ENCODE measurements at places on chromosomes 16 and 17.

- no peak for DNase-seq
Observed at GRCh38 chr17:57852092-57852954, 2.5 kb upstream of the MRPS23 start.

DNA sequence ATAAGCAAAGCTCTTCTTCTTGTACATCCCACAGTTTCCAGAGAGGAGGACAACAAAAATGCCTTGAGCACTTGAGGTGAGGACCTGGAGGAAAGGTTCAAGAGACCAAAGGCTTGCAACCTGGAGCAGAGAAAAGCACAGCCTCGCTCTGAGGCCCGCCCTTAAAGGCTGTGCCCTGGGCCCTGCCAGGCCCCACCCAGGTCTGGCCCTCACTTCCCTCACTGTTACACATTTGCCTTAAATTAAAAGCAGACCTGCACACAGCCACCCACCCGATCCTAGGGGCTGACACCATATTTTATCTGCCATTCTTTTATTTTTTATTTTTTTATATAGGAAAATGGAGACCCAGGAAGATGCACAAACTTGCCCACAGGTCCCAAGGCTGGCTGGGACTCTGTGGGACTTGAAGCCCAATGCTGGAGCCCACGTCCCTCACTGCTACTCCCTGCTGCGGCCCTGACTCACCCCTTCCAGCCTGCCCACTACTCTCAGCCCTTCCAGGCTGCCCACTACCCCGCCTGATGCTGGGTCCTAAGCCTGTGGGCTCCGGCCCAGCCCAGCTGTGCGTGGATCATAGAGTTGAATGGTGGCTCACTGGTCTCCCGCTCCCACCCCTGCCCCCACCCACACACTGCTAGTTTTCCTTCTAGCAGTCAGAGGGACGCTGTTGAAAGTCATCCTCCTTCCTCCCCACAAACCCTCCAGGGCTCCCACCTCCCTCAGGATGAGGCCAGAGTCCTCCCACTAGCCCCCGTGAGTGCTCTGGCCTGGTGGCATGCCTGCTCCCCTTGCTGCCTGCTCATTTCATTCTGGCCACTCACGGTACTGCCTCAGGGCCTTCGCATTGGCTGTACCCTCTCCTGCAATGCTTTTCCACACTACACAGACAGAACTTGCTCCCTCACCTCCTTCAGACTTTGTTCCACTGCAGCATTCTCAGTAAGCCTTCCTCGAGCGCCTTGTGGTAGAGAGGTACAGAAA is 77.6 kb upstream of the MED9 start:
- no peak for DNase-seq

DNA sequence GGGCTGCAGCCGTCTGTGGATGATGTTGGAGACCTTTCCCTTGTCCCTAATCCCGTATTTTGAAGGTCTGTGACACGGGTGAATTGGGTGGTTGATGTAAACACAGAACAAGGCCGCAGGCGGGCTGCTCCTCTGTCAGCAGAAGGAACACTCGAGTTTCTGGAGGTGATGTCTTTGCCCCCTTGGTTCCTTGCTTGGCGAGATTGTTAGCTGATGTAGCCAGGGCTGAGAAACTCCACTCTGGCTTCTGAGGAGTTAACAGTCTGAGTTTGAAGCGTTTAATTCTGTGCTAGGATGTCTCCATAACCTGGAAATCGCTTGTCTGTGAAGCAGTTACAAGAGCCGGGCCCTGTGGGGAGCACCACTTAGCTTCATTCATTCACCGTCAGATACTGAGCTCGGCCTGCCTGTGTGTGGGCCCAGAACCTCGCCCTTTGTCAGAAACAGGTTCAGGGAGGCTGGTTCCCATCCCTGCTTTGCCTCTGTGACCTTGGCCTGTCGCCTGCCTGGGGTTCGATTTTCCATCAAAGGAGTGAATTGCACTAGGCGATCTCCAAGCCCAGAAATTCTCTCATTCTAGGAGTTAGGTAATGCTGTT is 1.3 kb downstream of the MAPK8IP3 start:
- peak; percentile 36 for DNase-seq

- peak; percentile 16 for DNase-seq
Observed at GRCh38 chr16:68082629-68083238, 2.4 kb upstream of the NFATC3 start.

DNA sequence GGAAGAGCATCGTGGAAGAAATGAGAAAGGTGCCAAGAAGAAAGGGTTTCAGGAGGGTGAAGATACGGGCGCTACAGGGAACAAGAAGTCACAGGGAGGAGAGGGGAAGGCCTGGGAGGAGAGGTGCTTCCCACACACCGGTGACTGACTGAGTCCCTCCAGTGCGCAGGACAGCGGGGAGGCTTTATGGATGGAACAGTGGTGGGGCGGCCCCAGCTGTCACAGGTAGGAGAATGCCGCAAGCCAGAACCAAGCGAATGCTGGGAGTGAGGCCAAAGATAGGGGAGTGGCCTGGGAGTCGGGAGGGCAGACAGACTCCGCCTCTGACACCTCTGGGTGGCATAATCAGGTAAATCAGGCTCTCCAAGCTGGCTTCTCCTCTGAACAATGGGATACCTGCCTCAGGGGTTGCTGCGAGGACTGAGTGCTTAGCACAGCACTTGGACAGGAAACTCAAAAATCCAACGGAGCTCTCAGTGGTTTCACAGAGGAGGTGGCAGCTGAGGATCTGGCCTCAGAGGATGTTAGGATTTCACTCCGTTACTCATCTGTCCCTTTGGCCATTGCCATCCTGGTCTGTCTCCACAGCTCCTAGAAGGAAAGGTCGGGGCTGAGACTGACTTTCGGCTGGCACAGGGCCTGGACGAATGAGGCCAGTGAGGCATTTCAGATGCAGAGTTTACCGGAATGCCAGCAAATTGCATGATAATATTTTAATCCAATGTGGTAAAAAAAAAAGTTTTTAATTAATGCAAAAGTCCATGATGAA is 717 bp upstream of the CNP start:
- peak; percentile 69 for DNase-seq

DNA sequence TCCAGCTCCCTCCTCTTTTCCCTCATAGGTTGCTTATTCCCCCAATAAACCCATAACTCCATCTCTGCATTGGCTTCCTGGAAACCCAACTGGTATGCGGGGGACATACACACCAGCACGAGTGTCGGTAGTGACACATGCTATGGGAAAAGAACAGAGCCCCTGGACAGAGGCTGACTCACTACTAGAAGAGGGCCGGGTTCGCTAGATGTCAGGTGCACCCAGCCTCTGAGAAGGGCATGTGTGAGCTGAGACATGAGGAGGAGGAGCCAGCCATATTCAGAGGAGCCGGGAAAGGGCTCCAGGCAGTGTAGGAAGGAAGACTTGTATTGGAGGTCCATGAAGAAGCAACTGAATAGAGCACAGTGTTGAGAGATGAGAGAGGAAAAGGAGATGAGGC is 241.1 kb downstream of the SOX9 start:
- DNase-seq: no peak

GRCh38 chr16:73599870-73600269 is 551.9 kb upstream of the ZFHX3 start:
- DNase-seq: no peak

DNA sequence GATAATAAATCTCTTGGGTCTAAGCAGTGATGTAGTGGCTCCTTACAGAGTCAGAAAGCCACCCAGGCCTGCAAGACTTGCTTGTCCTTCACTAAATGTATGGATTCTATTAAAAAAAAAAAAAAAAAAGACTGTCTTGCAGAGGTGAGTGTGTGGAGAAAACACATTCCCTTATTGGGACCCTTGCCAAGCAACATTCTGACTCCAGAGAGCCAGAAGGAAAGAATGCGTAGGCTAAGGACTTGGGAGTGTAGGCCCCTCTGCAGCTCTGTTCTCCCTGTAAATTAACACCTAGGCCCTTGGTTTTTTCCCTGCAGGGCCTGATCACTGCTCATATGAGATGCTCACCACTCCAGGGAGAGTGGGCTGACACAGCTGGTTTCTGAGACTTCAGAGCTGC is 17.8 kb downstream of the SCPEP1 start:
- no peak for DNase-seq

DNA sequence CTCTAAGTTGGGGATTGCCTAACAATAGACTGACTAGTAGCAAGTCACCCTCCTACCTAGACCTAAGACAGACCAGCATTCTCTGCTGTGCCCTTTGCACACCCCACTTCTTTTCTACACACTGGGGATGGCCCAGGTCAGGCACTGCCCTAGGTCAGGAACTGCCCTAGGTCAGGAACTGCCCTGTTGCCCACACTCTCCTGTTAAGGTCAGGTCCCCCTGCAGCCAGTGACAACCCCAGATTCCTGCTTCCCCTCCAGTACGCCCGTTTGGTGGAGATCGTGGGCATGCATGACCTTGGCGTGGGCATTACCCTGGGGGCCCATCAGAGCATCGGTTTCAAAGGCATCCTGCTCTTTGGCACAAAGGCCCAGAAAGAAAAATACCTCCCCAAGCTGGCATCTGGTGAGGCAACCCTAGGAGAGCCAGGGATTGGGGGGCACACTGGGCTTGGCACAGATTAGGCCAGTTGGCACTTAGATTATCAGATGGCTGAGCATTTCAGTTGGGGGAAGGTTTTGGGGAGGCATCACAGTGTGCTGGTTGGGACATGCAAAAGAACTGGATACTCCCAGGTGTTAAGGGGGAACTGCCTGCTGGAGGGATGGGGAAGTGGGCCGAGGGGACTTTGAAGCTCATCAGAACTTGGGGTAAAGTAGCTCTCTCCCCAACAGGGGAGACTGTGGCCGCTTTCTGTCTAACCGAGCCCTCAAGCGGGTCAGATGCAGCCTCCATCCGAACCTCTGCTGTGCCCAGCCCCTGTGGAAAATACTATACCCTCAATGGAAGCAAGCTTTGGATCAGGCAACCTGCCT is 1.7 kb downstream of the ACADVL start:
- DNase-seq: no peak

DNA sequence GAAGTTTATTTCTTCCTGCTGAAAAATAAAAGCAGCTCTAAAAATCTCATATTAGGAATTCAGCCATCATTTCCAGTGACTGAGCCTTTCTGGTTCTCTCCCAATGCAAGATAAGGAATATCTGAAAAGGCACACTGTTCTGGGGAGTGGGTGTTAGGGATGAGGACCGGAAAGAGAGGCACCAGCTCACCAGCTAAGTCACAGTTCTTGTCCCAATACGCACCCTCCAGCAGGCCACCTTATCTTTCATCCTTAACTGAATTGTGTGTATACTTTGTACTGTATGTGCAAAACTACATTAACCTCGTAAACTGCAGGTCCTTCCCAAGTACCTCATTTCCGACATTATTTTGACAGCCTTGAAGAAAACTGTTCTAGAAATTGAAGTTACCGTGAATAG is 11.0 kb downstream of the AMFR start:
- no peak for DNase-seq

GRCh38 chr17:76188213-76189016 is 47.4 kb upstream of the FOXJ1 start:
- no peak for DNase-seq

GRCh38 chr17:40313668-40314583 is 4.9 kb downstream of the RARA start:
- DNase-seq: no peak

GRCh38 chr17:27518545-27519521 is 62.6 kb downstream of the KSR1 start:
- DNase-seq: no peak

- DNase-seq: no peak
Observed at GRCh38 chr17:16938496-16939207, 33.3 kb downstream of the TNFRSF13B start.

DNA sequence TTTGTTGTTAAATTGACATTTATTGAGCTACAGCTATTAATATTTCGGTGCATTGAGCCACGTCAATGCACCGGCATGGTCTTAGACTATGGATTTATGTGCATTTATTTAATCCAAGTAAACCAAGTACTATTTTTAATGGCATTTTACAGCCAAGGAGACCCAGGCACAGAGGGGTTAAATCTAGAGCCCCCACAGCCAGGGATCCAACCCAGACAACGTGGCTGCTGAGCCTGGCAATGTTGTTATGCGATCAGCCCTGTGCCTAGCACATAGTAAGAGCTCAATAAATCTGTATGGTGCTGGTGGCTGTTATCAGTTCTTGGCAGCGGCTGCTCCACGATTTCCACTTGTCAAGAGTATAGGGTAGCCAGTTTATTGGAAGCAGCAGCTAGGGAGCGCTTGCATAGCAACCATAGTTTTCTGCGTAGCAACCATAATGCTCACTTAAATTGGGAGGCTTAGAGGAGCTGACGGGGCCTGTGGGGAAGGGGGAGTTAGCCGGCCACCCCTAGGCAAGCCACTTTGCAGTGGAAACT is 541 bp upstream of the RBBP6 start:
- DNase-seq: no peak

DNA sequence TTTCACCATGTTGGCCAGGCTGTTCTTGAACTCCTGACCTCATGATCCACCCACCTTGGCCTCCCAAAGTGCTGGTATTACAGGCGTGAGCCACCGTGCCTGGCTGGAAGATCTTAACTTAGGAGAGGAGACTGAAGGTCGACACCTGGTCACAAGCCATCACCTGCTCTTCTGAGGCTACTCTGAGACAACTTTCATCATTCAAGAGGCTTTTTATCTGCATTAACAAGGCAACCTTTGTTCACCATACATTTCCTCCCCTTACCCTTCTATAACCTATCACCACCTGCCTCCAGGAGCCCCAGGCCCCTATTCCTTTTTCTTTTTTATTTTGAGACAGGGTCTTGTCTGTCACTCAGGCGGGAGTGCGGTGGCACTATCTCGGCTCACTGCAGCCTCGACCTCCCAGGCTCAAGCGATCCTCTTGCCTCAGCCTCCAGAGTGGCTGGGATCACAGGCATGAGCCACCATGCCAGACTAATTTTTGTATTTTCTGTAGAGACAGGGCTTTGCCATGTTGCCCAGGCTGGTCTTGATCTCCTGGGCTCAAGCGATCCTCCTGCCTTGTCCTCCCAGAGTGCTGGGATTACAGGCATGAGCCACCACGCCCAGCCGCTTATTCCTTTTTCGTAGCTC is 6.2 kb downstream of the LITAF start:
- no peak for DNase-seq

DNA sequence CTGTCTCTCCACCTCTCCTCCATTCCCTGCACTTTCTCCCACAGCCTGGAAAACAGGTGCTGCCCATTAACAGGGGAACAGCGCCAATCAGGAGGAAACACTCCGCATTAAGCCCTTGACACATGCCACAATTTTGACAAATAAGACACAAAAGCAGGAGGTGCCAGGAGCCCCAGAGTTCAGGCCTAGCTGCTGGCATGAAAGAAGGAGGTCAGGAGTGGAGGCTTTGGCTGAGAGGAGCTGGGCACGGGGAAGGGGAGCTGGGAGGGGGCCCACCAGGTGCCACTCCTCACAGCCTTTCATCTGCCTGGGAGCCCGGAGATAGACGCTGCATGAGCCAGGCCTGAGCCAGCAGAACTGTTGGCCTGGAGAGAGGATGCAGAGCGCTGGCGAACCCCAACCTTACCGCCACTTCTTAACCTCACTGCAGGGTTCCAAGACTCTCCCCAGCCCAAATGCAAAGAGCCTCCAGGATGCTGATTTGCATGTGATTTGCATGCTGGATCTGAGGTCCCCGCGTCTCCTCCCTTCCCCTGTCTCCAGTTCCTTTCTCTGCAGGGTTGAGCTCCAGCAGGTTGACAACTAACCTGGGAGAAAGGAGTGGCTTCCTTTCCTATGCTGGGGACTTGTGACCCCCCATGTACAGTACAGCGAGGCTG is 139.8 kb upstream of the SDK2 start:
- DNase-seq: no peak

Data from activated T-cell treated with anti-CD3 and anti-CD28 coated beads, Interleukin-2, amount 50 U/mL, for 1 hour (primary cell).